ENCODE measurements at places on chromosomes 5 and 9.

DNA sequence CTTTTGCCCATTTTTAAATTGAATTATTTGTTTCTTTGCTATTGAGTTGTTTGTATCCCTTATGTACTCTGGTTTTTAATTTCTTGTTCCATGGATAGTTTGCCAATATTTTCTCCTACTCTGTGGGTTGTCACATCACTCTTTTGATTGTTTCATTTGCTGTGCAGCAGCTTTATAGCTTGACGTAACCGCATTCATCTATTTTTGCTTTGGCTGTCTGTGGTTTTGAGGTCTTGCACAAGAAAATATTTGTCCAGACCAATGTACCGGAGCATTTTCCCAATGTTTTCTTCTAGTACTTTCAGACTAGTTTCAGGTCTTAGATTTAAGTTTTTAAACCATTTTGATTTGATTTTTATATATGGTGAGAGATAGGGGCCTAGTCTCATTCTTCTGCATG, 36.2 kb upstream of the ZNF366 start:
- no peak for DNase-seq

- no peak for DNase-seq
Observed at GRCh38 chr9:124886866-124887492, 25.0 kb downstream of the ARPC5L start.

DNA sequence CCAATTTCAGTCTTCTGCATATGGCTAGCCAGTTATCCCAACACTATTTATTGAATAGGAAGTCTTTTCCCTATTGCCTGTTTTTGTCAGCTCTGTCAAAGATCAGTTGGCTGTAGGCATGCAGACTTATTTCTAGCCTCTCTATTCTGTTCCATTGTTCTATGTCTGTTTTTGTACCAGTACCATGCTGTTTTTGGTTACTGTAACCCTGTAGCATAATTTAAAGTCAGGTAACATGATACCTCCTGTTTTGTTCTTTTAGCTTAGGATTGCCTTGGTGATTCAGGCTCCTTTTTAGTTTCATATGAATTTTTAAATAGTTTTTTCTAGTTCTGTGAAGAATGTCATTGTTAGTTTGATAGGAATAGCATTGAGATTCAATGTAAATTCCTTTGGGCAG, 104.9 kb upstream of the SLCO6A1 start:
- DNase-seq: no peak

- DNase-seq: peak; percentile 69
Observed at GRCh38 chr5:14685757-14686156, 21.2 kb downstream of the OTULIN start.

DNA sequence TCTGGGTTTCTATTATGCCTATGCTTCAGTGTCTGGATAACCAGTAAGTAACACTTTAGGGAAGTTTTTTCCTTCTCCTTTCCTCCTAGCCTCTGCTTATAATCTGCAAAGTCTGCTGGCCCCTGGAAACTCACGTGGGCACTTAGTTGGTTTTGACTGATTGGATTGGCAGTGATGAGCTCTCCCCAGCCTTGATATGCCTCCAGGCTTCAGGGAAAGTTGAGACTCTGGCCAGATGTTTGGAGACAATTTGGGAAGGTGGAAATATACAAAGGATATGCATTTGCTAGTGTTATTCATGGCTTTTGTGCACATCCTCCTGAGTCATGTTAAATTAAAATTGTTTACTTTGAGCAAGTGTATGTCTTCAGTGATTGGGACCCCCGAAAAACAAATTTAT, 160.2 kb upstream of the IL12B start:
- DNase-seq: no peak

DNA sequence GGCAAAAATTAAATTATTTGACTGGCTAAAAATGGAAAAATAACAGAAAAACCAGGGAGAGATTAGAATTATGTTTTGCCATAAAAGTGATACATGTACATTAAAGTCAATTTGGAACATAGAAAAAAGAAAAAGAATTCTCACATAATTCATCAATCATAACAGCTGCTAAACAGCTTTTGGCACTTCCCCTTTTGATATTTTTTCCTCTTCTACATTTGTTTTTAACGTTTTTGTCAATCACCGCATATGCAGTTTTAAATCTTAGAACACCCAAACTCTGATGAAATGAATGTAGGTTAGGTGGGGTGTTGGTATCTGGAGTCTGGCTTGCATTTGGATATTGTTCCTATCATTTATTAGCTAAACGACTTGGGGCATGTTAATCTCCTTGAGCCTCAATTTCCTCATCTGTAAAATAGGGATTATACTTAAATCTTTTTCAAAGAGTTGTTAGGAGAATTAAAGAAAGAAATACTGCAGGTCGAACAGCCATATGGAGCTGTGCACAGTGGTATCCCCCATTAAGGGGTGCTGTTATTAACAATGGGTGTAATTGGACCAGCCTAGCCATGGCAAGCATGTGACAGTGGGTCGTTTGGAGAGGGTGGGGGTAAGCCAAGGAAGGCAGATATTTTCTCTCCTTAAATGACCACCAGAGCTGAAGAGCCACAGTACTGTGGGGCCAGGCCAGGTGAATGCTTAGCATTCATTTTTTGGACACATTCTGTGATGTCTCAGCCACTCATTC, 22.6 kb downstream of the NPR3 start:
- no peak for DNase-seq

- DNase-seq: no peak
Observed at GRCh38 chr5:100131161-100131560, 404.0 kb upstream of the FAM174A start.
